ENCODE measurements at places on chromosomes 5 and 9. TPM values are rescaled to one million over a fixed set of nuclear protein-coding genes. Genes with fewer than 3 reads are reported as not detected.

GRCh38 chr5:168097876-168098653, 193.4 kb upstream of the WWC1 start:
- DNase-seq, result no peak

- DNase-seq, result no peak
Measured at GRCh38 chr5:177109810-177110209, 23.1 kb downstream of the FGFR4 start.

The IFNA2 gene
- total RNA-seq, result not detected

DNA sequence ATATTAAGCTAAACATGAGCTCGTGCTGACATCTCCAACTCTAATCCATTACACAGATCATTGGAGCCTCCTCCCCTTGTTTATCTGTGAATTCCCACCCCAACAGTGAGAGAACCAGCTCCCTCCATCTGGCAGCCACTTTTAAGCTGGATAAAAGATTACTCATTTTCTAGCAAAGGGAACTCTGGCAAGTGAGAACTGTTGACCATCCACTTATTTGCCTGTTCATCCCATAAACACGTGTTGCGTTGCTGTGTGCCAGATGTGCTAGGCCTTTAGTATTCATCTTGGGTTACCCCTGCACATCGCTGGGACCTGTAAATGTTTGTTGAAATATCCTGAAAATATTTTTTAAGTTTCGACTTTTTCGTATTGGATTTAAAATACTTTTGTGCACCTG, 2.4 kb upstream of the TOR1A start:
- DNase-seq, result no peak

The TMC1 gene
- not detected for total RNA-seq

DNA sequence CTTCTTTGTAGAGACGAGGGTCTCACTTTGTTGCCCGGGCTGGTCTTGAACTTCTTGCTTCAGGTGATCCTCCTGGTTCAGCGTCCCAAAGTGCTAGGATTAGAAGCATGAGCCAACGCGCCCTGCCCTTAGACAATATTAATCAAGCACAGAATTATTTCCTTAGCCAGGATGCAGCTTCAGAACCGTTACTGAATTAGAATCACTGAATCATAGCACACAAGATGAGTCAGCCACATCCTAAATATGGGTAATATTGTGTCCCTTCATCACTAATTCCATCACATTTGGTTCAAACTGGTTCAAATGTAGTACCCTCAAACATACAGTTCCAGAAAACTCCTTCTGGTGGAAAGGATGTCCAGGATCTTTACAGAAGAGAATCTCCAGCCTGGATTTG, 82.7 kb downstream of the BNC2 start:
- DNase-seq, result no peak

GRCh38 chr9:97527626-97528528, 26.4 kb downstream of the TMOD1 start:
- DNase-seq, result no peak

The CCL27 gene
- not detected for total RNA-seq

- DNase-seq, result peak; percentile 49
Measured at GRCh38 chr9:109115931-109116526, 3.7 kb downstream of the TMEM245 start.

The B4GALT7 gene
- total RNA-seq, result 46.5 TPM

The NUTM2F gene
- total RNA-seq, result not detected

GRCh38 chr5:55306641-55307382, 682 bp downstream of the DHX29 start:
- DNase-seq, result no peak

- peak; percentile 81 for DNase-seq
Measured at GRCh38 chr9:127721391-127721821, 5.5 kb downstream of the TTC16 start.

- no peak for DNase-seq
Measured at GRCh38 chr9:106615118-106615889, 247.7 kb upstream of the ZNF462 start.

- no peak for DNase-seq
Measured at GRCh38 chr9:97502222-97502983, 937 bp downstream of the TMOD1 start.

GRCh38 chr5:180116077-180116999, 44.8 kb upstream of the RNF130 start:
- DNase-seq, result no peak

The SHISAL2B gene
- total RNA-seq, result not detected

The HARS1 gene
- 116 TPM for total RNA-seq

DNA sequence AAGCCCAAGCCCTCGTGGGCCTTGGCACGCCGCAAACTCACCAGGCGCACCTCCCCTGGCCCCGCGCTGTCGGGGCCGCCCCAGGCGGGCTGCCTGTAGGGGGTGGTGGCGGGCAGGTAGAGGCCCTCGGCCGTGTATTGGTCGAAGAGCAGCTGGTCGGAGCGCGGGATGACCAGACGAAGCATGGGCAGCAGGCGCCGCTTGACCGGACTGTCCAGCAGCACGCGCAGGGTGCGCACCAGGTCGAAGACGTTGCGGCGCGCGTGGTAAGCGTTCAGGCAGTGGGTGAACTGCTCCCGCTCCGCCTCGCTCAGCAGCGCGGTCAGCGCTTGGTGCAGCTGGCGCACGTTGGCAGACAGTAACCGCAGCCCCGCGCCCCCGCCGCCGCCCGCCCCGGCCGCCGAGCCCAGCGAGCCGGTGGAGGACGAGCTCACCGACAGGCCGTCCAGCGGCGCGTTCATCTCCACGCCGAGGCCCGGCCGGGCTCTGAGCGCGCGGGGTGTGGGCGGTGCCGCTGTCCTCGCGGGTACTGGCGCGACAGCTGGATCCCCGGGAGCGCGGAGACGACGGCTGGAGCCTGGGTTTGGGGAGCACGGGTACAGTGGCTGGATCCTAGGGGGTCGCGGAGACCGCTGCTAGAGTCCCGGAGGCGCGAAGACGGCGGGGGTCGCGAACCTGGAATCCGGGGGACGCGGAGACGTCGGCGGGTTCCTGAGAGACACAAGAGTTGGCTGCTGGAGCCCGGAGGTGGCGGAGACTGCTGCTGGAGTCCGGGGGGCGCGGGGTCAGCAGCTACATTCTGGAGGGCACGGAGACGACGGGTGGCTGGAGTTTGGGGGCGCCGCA, 709 bp downstream of the WHRN start:
- DNase-seq, result peak; percentile 41

The GABBR2 gene
- 3.8 TPM for total RNA-seq

- no peak for DNase-seq
Measured at GRCh38 chr5:140828362-140828737, 590 bp downstream of the PCDHA6 start.

GRCh38 chr5:75756211-75756610, 39.0 kb upstream of the POC5 start:
- no peak for DNase-seq

The GRK6 gene
- total RNA-seq, result 127 TPM

The IFNA21 gene
- total RNA-seq, result not detected

GRCh38 chr5:180816608-180817534, 14.3 kb upstream of the MGAT1 start:
- no peak for DNase-seq

- DNase-seq, result no peak
Measured at GRCh38 chr5:149262315-149262714, 9.3 kb upstream of the AFAP1L1 start.
